ENCODE measurements at places on chromosomes 13 and 19.

DNA sequence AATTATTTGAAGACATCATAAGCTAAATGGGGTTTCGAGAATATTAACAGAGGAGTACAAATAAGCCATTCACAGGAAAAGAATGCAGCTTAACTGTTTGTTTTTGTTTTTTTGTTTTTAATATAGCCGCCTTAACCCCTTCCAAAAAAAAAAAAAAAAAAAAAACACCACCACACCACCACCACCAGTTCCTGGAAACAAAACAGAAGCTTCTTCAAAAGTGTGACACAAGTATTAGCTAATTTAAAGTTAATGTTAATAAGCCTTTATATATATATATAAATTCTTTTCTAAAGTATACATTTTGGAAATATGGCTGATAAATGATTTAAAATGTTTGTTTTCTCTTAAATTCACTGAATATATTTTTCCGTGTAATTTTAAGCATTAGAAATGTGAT, 1.4 kb downstream of the RAP2A start:
- no peak for DNase-seq

GRCh38 chr19:40257096-40257517, 28.0 kb downstream of the AKT2 start:
- DNase-seq = no peak

GRCh38 chr13:22076658-22077057, 405.8 kb downstream of the FGF9 start:
- no peak for DNase-seq

- no peak for DNase-seq
Measured at GRCh38 chr13:98975822-98976261, 2.0 kb downstream of the DOCK9 start.

- no peak for DNase-seq
Measured at GRCh38 chr19:7292950-7293761, 1.1 kb downstream of the INSR start.

DNA sequence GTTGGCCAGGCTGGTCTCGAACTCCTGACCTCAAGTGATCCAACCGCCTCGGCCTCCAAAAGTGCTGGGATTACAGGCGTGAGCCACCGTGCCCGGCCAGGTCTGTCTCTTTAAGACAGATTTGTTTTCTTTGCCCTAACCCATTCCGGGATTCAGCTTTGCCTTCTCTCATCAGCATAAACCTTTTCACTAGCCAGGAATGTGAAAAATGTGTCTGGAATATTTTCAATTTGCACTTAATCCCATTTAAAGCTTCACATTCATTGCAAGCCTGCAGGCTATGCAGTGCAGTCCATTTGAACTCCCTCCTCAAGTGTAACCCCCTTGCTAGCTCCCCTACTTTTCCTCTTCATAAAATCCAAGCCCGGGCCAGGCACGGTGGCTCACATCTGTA, 880 bp upstream of the TMEM160 start:
- DNase-seq = peak; percentile 49

- DNase-seq = no peak
Measured at GRCh38 chr13:99803141-99803540, 168.4 kb downstream of the ZIC5 start.

- no peak for DNase-seq
Measured at GRCh38 chr19:46714444-46715106, 2.3 kb downstream of the PRKD2 start.

DNA sequence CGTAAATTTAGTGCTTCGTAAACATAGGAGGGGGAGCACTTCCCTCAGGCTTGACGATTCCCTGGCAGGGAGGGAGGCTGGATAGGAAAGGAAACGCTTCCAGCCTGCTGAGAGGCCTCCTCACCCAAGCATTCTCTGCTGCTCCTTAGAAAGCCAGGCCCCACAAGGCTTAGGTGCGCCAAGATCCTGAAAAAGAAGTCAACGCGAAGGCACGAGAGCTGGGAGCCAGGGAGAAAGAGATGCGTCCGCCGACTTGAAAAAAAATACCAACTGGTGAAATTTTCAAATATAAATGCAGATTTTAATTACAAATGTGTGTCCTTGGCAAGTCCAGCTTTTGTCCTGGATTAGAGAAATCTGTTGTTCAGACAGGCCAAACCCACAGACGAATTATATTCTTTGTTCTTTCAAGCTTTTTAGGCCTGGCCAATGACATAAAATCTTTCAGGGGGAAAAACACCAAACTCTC, 64.0 kb downstream of the ALOX5AP start:
- DNase-seq = no peak

- DNase-seq = no peak
Measured at GRCh38 chr13:68813180-68813796, 1294.3 kb upstream of the ATXN8OS start.

- no peak for DNase-seq
Measured at GRCh38 chr13:35794734-35795389, 318.4 kb upstream of the MAB21L1 start.

DNA sequence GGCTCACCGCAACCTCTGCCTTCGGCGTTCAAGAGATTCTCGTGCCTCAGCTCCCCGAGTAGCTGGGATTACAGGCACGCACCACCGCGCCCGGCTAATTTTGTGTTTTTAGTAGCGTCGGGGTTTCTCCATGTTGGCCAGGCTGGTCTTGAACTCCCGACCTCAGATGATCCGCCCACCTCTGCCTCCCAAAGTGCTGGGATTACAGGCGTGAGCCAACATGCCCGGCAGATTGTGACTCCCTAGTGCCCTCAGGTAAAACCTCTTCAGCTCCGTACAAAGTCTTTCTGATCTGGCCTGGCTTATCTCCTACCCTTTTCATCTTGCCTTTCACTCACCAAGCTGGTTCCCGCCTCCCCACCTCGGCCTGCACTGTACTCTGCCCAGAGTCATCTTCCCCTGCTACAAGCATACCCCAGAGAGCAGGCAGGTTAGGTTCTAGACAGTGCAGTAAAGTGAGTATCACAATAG, 15.0 kb downstream of the BICRA start:
- DNase-seq = no peak

DNA sequence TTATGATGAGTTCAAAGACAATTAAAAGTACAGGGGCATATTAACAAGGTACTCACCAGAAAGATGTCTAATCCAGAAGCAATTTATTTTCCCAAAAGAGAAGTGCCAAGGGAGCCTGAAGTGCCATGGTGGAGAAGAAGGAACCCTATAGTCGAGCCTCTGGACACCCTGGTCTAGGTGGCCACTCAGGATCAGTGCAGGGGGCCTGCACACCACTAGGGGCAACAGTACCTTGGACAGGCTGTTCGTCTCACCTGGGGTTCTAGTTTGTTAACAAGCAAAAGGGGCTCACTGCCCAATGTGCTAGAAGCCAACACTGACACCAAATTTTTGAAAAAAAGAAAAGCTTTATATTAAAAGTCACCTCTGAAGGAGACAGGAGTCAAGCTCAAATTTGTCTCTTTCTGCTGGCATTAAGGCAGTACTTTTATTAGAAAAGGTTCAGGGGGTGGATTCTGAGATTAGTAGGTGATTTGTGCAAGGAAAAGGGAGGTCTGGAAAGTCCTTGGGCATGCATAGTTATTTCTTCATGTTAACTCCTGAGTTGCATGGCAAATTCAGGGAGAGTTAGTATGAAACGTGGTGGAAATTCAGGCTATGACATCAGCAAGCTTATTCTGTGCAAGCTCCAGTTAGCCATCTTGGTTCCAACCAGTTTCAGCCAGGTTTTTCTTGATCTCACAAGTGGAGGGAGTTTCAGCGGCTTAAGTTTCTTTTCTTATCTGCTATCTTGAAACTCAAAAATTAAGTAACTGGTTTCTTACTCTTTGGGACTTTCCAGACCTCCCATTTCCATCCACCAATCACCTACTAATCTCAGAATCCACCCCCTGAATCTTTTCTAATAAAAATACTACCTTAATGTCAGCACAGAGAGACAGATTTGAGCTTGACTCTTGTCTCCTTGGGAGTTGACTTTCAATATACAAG, 884 bp upstream of the CBY2 start:
- DNase-seq = no peak

DNA sequence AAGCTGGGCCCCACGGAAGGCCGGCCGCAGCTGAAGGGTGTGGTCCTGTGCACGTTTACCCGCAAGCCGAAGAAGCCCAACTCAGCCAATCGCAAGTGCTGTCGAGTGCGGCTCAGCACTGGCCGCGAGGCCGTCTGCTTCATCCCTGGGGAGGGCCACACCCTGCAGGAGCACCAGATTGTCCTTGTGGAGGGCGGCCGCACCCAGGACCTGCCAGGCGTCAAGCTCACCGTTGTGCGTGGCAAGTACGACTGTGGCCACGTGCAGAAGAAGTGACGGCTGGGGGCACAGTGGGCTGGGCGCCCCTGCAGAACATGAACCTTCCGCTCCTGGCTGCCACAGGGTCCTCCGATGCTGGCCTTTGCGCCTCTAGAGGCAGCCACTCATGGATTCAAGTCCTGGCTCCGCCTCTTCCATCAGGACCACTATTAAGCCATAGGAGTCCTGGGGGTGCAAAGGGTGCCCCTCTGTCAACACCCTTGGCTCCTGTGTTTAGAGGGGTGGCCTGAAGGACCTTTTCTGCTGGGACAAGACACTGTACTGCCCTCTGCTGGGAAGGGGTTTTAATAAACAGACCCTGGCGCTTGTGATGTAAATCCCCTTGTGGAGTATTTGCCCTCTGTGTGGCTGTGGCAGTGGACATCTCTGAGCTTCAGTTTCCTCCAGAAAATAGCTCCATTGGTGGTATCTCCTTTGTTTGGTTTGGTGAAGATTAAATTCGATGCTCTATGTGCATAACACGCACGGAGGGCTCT, 1.9 kb downstream of the MRPS12 start:
- no peak for DNase-seq

DNA sequence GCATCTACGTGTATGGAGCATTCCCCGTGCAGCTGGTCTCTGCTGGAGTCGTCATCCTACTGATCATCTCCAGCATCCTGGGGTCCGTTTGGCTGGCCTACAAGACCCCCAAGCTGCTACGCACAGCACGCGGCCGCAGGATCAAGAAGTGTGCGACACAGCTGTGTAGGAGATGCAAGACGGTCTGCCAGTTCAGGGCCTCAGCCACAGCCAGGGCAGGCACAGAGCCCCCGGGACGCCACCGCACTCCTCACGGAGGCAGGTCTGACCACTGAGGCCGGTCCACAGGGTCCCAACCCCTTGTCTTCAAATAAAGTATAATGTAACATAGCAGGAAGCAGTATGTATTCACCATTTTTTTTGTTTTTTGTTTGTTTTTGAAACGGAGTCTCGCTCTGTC, 6.1 kb downstream of the PRR22 start:
- DNase-seq = no peak

- no peak for DNase-seq
Measured at GRCh38 chr13:94677799-94678198, 34.5 kb downstream of the SOX21 start.

DNA sequence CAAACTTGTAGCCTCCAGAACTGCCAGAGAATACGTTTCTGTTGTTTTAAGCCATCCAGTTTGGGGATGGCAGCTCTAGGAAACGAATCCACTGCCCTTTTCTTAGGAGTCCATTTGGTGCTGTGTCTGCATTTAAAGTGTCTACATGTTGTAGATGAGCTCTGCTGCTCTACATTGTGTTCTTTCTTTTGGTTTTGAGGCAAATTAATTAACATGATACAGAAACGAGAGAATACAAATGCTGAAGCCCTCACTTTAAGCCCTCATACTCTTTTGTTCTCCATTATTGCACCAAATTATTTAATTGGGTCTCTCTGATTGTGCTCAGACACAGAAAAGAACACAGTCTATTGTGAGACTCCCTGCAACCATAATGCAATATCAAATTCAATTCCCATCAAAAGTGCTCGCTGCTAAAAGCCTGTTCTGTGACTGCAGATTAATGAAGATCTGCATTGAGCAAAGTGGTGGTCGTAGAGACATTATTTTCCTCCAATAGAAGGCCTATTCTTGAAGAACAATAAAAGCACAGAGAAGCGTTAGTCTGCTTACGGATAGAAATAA, 166.3 kb upstream of the SOX21 start:
- no peak for DNase-seq

DNA sequence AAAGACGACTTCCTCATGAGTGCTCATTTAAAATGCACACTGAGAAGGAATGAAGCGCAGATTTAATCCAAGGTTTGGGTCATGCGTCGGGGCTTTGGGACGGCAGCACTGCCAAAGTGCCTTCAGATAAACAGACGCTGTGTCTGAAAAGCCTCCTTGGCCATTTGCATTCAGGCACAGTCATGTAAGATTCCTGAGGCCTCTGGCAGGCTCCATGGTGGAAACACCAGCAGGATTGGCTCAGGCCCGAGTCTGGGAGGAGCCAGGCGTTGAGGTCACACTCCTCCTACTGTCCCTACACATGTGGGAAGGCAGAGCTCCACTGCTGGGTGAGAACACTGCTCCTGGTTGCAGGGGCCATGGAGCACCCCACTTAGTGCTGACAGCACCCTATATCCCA, 113.3 kb upstream of the KL start:
- DNase-seq = no peak

DNA sequence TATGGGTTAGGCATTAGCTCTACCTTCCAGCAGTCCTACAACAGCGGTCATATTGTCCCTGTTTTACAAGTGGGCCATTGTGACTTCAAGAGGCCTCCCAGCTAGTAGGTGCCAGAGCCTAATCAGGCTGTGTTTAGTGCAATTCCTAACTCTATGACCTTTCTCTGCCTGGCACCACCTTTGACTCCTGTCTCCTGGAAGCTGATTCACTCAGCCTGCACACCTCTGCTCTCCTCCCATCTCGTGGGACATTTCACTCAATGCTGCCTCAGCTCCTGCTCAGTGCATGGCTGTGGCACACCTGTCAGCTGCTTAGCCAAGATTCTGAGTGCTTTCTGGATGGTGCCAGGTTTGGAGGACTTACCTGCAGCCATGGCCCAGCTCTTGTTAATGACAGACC, 9.5 kb upstream of the GJB6 start:
- DNase-seq = no peak

DNA sequence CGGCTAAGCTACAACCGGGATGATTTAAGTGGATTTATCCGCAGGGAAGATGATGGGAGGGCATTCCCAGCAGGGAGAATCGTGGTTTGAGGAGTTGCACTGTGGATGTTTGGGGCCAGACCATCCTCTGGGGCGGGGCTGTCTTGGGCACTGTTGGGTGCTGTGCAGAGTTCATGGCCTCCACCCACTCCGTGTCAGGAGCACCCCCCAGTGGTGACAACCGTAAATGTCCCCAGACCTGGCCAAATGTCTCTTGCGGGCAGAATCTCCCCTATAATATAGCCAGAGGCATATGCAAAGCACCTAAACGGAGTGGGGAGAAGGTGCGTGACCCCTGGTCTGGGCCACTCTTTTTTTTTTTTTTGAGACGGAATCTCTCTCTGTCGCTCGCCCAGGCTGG, 40.2 kb downstream of the SMIM24 start:
- no peak for DNase-seq

DNA sequence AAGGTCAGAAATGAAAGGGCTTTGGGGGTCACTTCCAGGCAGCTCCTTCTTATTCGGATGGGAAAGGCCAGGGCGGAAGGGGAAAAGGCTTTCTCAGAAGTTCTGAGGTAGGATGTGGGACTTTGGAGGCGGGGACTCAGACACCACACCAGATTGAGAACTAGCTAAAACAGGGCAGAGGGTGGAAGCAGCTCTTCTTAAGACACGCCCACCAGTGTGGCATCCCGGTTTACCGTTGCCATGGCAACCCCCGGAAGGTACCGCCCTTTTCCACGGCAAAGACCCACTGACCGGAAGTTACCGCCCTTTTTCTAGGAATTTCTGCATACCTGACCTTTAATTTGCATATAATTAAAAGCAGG, 3.8 kb upstream of the LILRA5 start:
- no peak for DNase-seq

All from HTR-8/SVneo (cell line).